ENCODE measurements at places on chromosomes 13 and 19.

DNA sequence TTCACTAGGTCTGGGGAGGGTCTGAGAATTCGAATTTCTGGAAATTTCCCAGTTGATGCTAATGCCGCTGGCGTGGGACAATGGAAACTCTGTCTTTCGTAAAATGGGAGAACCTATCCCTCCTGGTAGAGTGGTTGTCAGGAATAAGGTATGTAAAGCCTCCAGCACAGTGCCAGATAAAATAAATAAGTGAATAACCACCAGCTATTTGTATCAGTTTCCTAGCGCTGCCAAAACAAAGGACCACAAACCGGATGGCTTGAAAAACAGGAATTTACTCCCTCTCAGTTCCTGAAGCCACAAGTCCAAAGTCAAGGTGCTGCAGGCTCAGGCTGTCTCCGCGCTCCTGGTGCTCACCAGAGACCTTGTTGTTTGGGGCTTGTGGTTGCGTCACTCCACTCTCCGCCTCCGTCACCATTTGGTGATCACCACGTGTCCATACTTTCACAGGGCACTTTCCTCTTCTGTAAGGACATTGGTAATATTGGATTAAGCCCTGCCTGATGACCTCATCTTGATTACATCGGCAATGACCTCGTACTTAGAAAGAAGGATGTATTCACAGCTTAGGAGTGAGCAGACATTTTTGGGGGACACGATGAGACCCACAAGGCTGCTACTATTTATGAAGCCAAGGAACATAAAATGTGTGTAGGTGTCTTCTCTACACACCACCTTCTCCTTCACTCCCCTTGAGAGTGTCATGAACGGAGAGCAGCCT is 428.5 kb downstream of the IRS2 start:
- DNase-seq: no peak

- no peak for DNase-seq
Measured at GRCh38 chr13:97341135-97341534, 92.8 kb upstream of the RAP2A start.

DNA sequence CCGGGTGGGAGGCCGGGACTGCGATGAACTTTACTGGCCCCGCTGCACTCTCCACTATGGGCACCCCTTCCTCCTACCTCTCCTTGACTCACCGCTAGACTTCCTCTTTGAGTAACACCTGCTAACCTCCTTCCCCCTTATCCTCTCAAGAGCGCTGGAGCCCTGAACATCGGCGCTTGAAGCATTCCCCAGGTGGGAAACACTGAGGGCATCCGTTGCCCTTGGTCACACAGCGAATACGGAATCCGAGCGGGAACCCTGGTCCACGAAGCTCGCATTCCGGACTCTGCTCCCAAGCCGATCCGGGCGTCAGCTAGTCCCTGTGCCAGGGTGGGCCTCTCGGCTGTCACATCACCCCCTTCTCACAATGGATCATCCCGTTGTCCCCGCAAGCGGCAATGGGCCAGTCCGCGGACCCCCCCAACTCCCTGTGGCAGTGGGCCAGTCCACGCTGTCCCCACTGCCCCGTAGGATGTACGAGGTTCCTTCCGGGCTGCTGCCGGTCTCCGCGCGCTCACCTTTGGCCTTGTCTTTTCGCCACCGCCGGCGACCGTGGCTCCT is 4.2 kb downstream of the LIPE start:
- peak; percentile 51 for DNase-seq

DNA sequence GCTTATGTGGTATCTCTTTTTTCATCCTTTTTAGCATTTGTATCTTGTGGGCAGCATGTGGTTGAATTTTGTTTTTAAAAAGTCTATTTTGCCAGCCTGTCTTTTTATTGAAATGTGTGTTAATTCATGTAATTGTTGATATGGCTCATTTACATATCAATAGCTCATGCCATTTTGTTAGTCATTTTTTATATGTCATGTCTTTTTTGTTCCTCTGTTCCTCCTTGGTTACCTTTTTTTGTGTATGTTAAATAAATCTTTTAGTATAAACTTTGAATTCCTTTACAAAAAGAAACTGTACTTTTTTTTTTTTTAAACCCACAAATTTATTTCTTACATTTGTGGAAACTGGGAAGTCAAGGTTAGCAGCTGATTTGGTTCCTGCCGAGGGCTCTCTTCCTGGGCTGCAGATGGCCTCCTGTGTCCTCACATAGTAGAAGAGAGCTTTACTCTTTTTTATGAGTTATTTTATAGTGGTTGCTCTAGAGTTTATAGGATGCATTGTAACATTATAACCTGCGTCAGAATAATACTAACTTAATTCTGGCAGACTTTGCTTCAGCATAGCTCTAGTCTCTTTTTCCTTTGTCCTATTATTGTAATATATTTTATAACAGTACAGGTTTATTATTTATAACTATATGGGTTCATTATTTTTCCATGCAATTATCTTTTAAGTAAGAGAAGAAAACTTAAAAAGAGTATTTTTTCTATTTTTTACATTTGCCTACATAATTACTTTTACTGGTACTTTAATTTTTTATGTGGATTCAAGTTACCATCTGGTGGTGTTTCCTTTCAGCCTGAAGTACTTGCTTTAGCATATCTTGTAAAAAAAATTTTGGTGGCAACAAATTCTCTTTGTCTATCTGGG is 86.3 kb downstream of the URI1 start:
- DNase-seq: no peak

GRCh38 chr19:20287070-20287469 is 120.1 kb downstream of the ZNF486 start:
- no peak for DNase-seq

DNA sequence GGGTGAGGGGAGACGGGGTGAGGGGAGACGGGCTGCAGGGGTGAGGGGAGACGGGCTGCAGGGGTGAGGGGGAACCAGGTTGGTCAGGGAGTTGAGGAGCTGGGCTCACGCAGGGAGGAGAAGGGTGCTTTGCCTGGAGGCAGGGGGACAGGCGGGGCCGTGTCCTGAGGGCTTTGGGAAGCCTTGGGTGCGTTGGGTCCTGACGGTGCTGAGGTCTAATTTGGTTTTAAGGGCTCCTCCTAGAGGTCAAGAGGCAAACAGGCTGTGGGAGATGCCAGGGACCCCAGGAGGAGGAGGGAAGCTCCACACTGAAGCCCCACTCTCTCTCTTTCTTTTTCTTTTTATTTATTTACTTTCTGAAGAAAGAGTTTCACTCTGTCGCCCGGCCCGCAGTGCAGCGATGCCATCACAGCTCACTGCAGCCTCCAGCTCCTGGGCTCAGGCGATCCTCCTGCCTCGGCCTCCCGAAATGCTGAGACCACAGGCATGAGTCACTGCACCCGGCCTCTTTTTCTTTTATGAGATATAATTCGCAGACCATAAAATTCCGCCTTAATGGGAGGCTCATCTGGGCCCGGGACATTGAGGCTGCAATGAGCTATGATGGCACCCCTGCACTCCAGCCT is 9.3 kb upstream of the MISP start:
- DNase-seq: no peak

DNA sequence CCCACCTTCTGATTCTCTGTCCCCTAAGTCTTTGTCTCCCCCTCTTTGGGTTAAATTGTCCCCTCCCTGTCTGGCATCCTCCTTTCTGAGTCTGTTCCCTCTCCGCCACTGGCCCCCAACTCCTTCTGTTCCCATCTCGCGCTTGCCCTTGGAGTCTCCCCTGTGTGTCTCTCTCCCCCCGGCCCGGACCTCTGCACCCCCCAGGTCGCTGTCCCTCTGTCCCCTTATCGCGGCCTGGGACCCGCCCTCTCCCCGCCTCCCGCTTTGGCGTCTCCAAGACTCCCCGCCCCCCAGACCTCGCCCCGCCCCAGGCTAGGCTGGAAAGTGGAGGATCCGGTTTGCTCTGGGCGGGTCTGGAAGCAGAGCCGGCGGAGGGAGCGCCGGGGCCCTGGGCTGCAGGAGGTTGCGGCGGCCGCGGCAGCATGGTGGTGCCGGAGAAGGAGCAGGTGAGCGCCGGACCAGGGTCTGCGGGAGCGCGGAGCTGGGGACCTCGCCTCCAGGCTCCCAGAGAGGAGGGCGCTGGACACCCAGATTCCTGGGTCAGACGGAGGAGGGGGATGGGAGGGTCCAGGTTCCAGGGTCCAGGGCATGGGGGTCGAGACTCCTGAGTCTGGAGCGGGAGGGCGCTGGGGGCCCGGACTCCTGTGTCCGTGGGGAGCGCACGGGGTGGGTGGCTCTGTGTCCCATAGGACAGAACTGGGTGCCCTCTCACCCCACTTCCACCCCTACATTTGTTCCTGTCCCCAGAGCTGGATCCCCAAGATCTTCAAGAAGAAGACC is at the start of gene TRPM4:
TSS of gene TRPM4 (plus strand) at position 348 of the 780 bp plus-strand sequence. CDS start at position 423, 75 bp downstream.
- peak; percentile 67 for DNase-seq

GRCh38 chr19:55486043-55486970 is 1.3 kb downstream of the NAT14 start:
- DNase-seq: no peak

Data from activated naive CD8-positive, alpha-beta T cell treated with anti-CD3 and anti-CD28 coated beads, Interleukin-2, amount 50 U/mL, for 24 hours (primary cell).